HepG2 (cell line): ENCODE measurements at places on chromosomes 5 and 9. TPM values are rescaled to one million over a fixed set of nuclear protein-coding genes. Genes with fewer than 3 reads are reported as not detected.

DNA sequence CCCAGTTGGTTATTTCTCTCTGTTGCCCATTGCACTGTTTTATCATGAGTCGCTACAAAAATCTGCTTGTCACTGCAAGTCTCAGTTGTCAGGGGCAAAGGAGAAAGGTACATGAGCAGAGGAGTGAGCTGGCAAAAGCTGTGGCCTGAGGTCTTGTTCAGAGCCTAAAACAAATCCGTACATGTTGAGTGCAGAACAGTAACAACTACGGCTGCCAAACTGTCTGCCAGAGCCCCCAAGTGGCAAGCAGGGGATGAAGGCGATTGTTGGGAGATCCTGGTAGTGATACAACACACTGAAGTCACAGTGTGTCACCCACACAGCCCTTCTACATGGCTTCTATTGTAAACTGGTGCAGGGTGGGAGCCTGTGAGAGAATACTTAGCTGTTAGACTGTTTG is 50.9 kb downstream of the BRINP1 start:
- DNase-seq, result no peak
- H3K36me3 ChIP-seq, result no peaks in the 10 kb centered on the region
- H3K27me3 ChIP-seq, result no peaks in the 10 kb centered on the region
- H3K4me1 ChIP-seq, result peaks cover 9% of the 10 kb centered on the region; the same call in 1 of the 2 replicates
- H3K4me3 ChIP-seq, result no peak overlapping the region
- no peak overlapping the region for H3K27ac ChIP-seq

GRCh38 chr5:113213551-113214425 is 221.0 kb downstream of the TSSK1B start:
- no peaks in the 10 kb centered on the region for H3K4me1 ChIP-seq
- H3K27ac ChIP-seq, result no peak overlapping the region
- H3K27me3 ChIP-seq, result peaks cover 8% of the 10 kb centered on the region; the same call in 1 of the 3 replicates
- H3K36me3 ChIP-seq, result no peaks in the 10 kb centered on the region
- DNase-seq, result no peak

GRCh38 chr5:40308867-40309266 is 370.8 kb upstream of the PTGER4 start:
- H3K27me3 ChIP-seq, result no peaks in the 10 kb centered on the region
- H3K4me3 ChIP-seq, result no peak overlapping the region
- no peak overlapping the region for H3K27ac ChIP-seq
- DNase-seq, result no peak
- H3K4me1 ChIP-seq, result no peaks in the 10 kb centered on the region
- no peaks in the 10 kb centered on the region for H3K36me3 ChIP-seq

Gene ERCC8
- total RNA-seq, result 35.2 and 60.1 TPM in 2 replicates

GRCh38 chr9:135409286-135410200 is 70.0 kb upstream of the PPP1R26 start:
- no peak overlapping the region for H3K4me3 ChIP-seq
- H3K4me1 ChIP-seq, result no peaks in the 10 kb centered on the region
- no peaks in the 10 kb centered on the region for H3K36me3 ChIP-seq
- H3K27ac ChIP-seq, result no peak overlapping the region

DNA sequence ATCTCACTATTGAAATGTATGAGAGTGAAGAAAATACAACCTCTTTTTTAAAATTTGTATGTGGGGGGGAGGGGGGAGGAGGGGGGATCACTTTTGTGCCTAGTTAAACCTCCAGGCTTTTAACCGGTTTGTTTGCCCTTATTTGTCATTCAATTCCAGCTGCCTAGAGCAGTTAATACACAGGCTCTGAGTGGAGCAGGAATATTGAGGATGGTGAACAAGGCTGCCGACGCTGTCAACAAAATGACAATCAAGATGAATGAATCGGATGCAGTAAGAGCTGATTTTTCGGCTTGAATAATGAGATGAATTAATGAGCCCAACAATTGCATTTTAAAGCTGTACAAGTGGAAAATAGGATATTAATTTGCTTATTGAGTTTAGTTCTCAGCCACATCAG is 28.7 kb upstream of the SNX24 start:
- H3K4me3 ChIP-seq, result no peak overlapping the region
- H3K27me3 ChIP-seq, result no peaks in the 10 kb centered on the region
- H3K4me1 ChIP-seq, result no peaks in the 10 kb centered on the region
- H3K27ac ChIP-seq, result no peak overlapping the region
- peaks cover 1% of the 10 kb centered on the region for H3K36me3 ChIP-seq
- no peak for DNase-seq

GRCh38 chr9:110399983-110400382 is 62.3 kb upstream of the TXNDC8 start:
- H3K4me3 ChIP-seq, result no peak overlapping the region
- no peak for DNase-seq
- no peaks in the 10 kb centered on the region for H3K27me3 ChIP-seq
- H3K36me3 ChIP-seq, result no peaks in the 10 kb centered on the region
